Right lobe of liver (tissue), 6 donors: ENCODE measurements at places on chromosomes 3 and 15. TPM values are rescaled to one million over a fixed set of nuclear protein-coding genes. Genes with fewer than 3 reads are reported as not detected.

FRMD5 gene
- not detected for total RNA-seq

AMOTL2 gene
- total RNA-seq: 25.8 TPM

DNA sequence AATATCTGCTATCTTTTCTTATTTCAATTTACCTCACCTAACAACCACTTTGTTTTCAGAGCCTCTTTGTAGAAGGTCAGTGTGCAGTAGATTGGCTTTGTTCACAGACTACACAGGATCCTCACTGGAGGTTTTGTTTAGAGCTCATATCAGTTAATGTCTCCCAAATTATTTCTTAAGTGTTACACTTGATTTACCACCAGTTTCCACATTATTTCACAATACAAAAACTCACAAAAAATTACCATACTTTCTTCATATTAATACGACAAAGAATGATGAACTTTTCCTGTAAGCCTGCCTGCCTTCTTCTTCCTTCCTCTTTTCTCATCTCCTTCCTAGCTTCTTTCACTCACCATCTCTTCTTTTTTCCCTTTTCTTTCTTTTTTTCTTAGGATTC is 133.3 kb downstream of the ALCAM start:
- peak overlapping the region; percentile 38 for H3K27ac ChIP-seq
- peaks cover 18% of the 10 kb centered on the region for H3K4me1 ChIP-seq

DNA sequence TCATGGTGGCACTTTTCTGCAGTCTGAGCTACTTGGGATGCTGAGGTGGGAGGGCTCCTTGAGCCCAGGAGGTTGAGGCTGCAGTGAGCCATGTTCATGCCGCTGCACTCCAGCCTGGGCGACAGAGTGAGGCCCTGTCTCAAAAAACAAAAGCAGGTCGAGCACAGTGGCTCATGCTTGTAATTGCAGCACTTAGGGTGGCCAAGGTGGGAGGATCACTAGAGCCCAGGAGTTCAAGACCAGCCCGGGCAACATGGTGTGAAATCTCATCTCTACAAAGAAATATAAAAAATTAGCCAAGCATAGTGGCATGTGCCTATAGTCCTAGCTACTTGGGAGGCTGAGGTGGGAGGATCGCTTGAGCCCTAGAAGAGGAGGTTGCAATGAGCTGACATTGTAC is 10.0 kb downstream of the UBAP1L start:
- DNase-seq: no peak
- H3K4me1 ChIP-seq: no peaks in the 10 kb centered on the region
- no peak overlapping the region for H3K4me3 ChIP-seq
- H3K27ac ChIP-seq: no peak overlapping the region

GRCh38 chr15:33013827-33014445 is 180.6 kb downstream of the FMN1 start:
- H3K27me3 ChIP-seq: no peaks in the 10 kb centered on the region
- H3K36me3 ChIP-seq: no peaks in the 10 kb centered on the region
- no peak overlapping the region for H3K4me3 ChIP-seq
- no peaks in the 10 kb centered on the region for H3K4me1 ChIP-seq
- no peak for DNase-seq

DNA sequence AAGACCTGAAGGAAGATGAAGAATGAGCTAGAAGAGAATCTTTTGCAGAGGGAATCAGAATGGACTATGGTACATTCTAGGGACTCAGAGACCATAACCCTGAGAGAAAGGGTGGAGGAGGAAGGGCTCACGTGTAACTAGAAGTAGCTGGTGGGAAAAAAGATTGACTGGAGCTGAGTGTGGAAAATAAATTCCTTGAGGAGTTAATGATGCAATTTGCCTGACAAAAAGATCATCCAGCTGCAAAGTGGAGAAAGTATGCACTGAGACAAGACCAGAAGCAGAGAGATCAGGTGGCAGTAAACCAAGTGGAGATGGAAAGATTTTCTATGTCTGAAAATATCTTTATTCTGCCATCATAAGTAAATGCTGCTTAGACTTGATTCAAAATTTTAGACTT is 52.9 kb upstream of the TBL1XR1 start:
- H3K36me3 ChIP-seq: no peaks in the 10 kb centered on the region
- H3K4me3 ChIP-seq: no peak overlapping the region
- H3K4me1 ChIP-seq: no peaks in the 10 kb centered on the region
- H3K27me3 ChIP-seq: no peaks in the 10 kb centered on the region

GRCh38 chr3:130395916-130396315 is 50.4 kb downstream of the COL6A5 start:
- no peak overlapping the region for H3K4me3 ChIP-seq
- H3K4me1 ChIP-seq: no peaks in the 10 kb centered on the region
- no peaks in the 10 kb centered on the region for H3K27me3 ChIP-seq
- no peaks in the 10 kb centered on the region for H3K36me3 ChIP-seq

- no peaks in the 10 kb centered on the region for H3K4me1 ChIP-seq
- no peak overlapping the region for H3K27ac ChIP-seq
- H3K36me3 ChIP-seq: no peaks in the 10 kb centered on the region
- no peak for DNase-seq
- no peak overlapping the region for H3K4me3 ChIP-seq
These were observed 162.4 kb upstream of the PPP2R3A start for GRCh38 chr3:135803028-135803692.

- peaks cover 16% of the 10 kb centered on the region for H3K36me3 ChIP-seq
- H3K4me1 ChIP-seq: peaks cover 40% of the 10 kb centered on the region
- H3K27me3 ChIP-seq: no peaks in the 10 kb centered on the region
- peak overlapping the region; percentile 90 for H3K27ac ChIP-seq
These were observed 933 bp upstream of the APEH start for GRCh38 chr3:49673121-49673714.

DNA sequence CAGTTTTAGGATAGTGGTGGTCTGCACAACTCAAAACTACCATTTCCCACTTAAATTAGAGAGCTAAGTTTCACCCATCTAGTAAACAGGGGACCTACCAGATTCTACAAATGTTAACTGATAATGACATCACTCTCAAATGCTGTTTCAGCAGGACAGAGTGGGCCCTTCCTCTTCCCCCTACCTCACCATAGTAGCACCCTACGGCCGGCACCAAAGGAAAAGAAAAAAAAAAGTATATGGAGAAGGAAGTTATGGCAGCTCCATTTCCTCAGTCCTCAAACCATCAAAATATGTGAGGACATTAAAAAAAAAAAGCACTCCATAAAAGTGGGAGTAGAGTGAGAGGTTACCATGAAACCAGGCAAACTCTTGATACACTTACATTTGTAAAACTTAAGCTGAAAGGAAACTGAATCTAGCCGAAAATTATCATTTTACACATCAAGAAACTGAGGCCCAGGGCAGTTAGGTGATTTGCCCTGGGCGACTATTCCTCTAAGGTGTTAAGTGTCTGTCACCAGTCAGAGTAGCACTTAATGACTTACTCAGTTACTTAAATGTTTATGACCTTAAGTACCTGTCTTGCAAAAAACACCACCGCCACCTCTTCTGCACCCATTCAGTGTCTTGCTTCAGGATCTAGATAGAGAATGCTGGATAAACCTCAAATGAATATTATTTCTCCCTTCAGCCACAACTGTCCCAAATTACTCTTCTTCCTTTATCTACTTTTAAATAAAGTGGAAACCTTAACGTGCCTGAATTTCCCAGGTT is 2.7 kb downstream of the MSL2 start:
- no peaks in the 10 kb centered on the region for H3K4me1 ChIP-seq
- DNase-seq: no peak
- no peaks in the 10 kb centered on the region for H3K27me3 ChIP-seq
- H3K4me3 ChIP-seq: peak overlapping the region; percentile 82

- H3K4me3 ChIP-seq: no peak overlapping the region
- H3K27ac ChIP-seq: no peak overlapping the region
- DNase-seq: no peak
- peaks cover 9% of the 10 kb centered on the region for H3K4me1 ChIP-seq
- H3K36me3 ChIP-seq: no peaks in the 10 kb centered on the region
These were observed 60.6 kb downstream of the ALCAM start for GRCh38 chr3:105427332-105427731.

- no peaks in the 10 kb centered on the region for H3K36me3 ChIP-seq
- H3K4me3 ChIP-seq: no peak overlapping the region
- H3K4me1 ChIP-seq: no peaks in the 10 kb centered on the region
- no peak overlapping the region for H3K27ac ChIP-seq
These were observed 189.8 kb downstream of the MBNL1 start for GRCh38 chr3:152458376-152459117.

GRCh38 chr3:180185650-180186049 is 148.9 kb upstream of the PEX5L start:
- no peaks in the 10 kb centered on the region for H3K4me1 ChIP-seq
- no peak for DNase-seq
- no peak overlapping the region for H3K4me3 ChIP-seq
- no peaks in the 10 kb centered on the region for H3K27me3 ChIP-seq
- H3K36me3 ChIP-seq: no peaks in the 10 kb centered on the region

DNA sequence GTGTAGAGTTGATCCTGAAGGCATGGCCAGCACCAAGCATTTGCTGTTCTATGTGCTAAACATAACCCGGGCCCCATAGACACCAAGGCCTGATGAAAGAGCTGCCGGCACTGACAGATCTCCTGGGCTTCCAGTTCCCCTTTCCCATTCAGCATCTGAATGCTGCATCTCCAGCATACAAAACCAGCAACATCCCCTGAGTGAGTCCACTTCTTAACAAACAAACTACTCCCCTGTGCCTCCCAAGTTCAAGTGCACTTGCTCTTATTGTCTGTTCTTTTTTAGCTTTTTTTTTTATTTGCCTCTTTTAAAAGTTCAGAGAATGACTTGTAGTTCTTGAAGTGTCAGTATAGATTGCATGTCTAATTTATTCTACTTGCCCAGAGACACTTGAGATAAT is 156.0 kb downstream of the EDEM1 start:
- no peak for DNase-seq
- H3K4me1 ChIP-seq: no peaks in the 10 kb centered on the region
- no peaks in the 10 kb centered on the region for H3K27me3 ChIP-seq
- no peak overlapping the region for H3K4me3 ChIP-seq

DNA sequence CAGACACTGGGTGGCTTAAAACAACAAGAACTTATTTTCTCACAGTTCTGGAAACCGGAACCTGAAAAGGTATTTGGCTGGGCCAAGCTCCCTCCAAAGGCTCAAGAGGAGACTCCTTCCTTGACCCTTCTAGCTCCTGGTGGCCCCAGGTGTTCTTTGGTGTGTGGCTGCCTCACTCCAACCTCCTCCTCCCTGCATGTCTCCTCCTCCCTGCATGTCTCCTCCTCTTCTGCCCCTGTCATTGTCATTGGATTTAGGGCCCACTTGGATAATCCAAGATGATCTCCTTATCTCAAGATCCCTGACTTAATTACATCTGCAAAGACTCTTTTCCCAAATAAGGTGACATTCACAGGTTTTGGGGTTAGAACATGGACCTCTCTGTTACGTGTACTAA is 69.8 kb upstream of the MFGE8 start:
- no peak overlapping the region for H3K27ac ChIP-seq
- no peaks in the 10 kb centered on the region for H3K4me1 ChIP-seq
- no peak overlapping the region for H3K4me3 ChIP-seq
- no peak for DNase-seq
- no peaks in the 10 kb centered on the region for H3K27me3 ChIP-seq
